Mesenteric fat pad (tissue), 1 donor: ENCODE measurements at places on chromosomes 3 and 15. TPM values are rescaled to one million over a fixed set of nuclear protein-coding genes. Genes with fewer than 3 reads are reported as not detected.

The INSYN1 gene
- total RNA-seq, result 5.0 TPM

The SERF2 gene
- total RNA-seq, result 932 TPM

GRCh38 chr15:41238100-41238499 lies 7.0 kb downstream of the CHP1 start:
- no peak for DNase-seq

DNA sequence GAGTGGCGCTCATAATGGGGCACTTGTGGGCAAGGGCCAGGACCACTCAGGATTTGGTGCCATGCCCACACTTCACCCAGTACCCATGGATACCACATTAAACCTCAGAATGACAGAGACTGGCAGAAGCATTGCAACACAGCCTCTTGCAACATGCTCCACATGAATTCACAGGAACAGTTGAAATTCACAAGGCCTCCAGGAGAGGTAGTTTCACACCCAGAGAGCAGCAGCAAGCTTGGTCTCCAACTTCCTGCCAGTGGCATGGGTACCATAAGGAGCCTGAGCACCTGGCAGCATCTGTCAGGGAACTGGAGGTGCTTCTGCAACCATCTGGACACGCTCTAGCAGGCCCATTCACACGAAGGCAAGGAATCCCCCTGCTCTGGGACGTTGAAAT lies 101.0 kb downstream of the OSBPL10 start:
- DNase-seq, result no peak

DNA sequence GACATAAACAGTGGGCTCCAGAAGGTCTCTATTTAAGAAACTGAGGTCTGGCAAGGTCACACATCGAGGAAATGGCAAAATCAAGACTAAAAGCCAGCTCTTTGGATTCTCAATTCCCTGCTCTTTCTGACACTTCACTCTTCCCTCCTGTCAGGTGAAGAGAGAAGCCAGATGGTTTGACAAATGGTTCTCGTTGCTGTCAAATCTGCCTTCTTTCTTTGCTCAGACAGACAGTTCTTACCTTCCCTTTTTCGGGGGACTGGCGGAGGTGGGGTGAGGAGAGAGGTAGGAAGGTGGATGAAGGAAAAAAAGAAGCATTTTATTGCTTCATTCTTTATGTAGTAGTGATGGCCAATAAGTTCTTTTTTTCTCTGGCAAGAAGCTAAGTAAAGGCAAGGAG lies 133.4 kb downstream of the LPP start:
- no peak for DNase-seq

GRCh38 chr3:131856171-131856570 lies 178.6 kb downstream of the CPNE4 start:
- no peak for DNase-seq
